ENCODE measurements at places on chromosomes 3 and 15.

DNA sequence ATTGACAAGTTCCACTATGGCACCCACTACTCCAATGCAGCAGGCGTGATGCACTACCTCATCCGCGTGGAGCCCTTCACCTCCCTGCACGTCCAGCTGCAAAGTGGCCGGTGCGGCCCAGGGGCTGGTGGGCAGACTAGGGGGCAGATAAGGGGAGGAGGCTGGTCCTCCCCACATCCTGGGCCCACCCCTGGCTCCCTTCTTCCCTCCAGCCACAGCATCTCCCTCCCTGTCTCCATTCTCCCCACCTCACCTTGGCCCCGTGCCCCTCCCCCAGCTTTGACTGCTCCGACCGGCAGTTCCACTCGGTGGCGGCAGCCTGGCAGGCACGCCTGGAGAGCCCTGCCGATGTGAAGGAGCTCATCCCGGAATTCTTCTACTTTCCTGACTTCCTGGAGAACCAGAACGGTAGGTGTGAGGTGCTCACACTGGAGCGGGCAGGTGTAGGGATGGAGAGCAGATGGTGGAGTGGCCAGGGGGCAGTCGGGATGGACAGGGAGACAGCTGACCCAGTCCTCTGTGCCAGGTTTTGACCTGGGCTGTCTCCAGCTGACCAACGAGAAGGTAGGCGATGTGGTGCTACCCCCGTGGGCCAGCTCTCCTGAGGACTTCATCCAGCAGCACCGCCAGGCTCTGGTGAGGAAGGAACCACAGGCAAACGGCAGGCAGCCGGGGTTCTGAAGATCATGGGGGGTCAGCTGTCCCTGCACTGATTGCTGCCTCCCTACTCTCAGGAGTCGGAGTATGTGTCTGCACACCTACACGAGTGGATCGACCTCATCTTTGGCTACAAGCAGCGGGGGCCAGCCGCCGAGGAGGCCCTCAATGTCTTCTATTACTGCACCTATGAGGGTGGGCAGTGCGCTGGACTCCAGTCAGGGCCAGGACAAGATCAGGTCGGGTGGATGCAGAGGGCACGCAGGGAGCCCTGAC, 26.0 kb downstream of the NBEAL2 start:
- no peak for DNase-seq

- no peak for DNase-seq
Measured at GRCh38 chr3:30986551-30986950, 92.1 kb upstream of the GADL1 start.

DNA sequence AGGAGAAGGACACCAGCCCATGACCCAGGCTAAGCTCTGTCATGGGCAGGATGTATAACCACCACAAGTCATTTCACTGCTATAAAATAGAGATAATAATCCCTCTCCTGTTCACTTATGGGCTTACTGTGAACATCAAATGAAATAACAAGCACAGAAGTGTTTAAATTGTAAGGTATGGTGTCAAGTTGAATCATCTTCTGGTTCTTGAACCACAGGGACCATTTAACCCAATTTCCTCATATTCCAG, 44.3 kb upstream of the TLE3 start:
- no peak for DNase-seq

DNA sequence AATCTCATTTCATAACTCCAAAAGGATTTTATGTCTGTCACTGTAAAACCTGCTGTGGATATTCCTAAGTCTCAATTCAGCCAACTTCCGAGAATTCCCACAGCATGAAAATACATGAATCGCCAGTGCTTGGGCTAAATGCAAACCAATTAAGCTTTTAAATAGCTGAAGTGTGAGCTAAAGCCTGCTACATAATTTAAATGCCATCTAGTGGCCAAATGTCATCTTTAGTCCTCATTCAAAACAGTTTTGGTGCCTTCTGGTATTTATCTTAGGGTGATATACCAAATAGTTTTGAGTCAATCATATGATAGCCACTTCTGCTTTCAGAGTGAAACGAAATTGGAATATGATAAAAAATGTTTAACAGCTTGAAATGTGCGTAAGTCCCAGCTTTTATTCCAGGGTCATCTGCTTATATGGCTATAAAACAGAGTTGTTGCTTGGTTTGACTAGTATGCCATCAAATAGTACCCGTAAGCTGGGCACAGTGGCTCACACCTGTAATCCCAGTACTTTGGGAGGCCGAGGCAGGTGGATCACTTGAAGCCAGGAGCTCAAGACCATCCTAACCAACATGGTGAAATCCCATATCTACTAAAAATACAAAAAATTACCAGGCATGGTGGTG, 41.8 kb upstream of the CCNL1 start:
- DNase-seq = peak; percentile 60

DNA sequence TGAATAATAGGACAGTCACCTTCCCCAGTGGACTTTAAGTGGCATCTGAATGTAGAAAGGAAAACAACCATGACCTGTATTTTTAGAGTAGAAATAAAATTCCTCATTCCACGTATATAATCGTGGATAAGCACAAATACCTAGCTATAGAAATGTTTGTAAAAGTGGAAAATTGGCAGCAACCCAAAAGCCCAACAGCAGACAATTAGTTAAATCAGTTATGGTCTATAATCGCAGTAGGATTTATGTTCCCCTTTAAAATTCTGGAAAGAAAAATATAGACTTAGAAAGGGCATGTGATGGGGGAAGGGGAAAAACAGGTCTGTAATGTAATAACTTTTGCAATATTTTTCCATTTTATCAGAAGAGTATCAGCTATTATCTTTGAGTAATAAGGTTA, 241.9 kb upstream of the ST8SIA2 start:
- no peak for DNase-seq

- no peak for DNase-seq
Measured at GRCh38 chr3:178597371-178597770, 61.1 kb downstream of the KCNMB2 start.

GRCh38 chr3:71339049-71339448, 244.5 kb downstream of the FOXP1 start:
- DNase-seq = no peak

- no peak for DNase-seq
Measured at GRCh38 chr3:46994801-46995731, 15.6 kb downstream of the NBEAL2 start.

DNA sequence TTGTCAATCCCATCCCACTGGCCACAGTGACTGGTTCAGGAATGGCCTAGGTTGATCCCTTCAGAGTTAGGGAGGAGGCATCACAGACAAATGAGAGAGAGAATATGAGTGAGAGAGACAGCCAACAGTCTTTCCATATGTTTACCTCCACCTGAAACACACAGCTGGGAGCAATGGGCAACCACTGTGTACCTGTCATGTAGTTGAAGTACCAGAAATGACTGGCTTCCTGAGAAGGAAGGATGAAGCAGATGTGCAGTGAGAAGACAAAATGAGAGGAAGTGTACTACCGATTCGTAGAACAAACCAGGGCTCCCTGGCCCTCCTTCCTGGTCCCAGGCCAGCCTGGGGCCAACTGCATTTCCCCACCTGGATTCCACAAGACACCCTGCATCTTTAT, 27.4 kb downstream of the SRGAP3 start:
- DNase-seq = no peak

GRCh38 chr15:101523560-101523940, 34.0 kb upstream of the PCSK6 start:
- no peak for DNase-seq

- DNase-seq = no peak
Measured at GRCh38 chr3:181948286-181948685, 236.6 kb downstream of the SOX2 start.

DNA sequence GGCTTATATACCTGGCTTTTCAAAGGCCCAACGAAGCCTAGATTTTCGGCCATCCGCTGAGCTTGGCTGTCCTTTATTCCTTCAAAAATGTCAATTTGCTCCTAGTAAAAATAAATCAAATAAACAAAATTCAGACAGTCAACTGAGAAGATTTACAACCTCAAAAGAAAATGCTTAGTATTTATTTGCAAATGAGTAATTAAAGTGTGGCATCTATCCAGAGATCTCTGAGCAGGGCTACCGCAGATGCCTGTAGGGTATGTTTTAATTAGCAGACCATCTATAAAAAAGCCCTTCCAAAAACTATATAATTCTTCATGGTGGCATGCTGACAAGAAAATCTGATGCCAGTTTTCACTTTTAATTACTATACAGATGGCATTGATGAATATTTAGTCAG, 136.2 kb downstream of the SUCLG2 start:
- DNase-seq = no peak

GRCh38 chr3:119294696-119295671, 801 bp downstream of the ARHGAP31 start:
- DNase-seq = peak; percentile 49

DNA sequence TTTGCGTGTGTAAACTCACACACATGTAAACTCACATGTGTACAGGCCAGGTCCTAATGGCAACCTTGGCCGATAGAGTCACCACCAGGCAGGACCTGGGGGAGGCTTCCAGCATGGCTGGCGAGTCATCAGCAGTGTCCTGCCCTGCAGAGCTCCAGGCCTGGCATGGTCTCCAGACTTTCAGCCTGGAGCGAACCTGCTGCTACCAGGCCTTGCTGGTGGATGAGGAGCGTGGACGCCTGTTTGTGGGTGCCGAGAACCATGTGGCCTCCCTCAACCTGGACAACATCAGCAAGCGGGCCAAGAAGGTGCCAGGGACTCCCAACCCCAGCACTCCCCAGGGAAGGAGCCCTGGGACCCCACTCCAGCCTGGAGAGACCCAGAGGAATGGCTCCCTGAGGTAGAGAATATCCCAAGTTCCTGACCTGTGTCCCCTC, 1.0 kb downstream of the SEMA3B start:
- DNase-seq = no peak

GRCh38 chr3:56889131-56889530, 87.4 kb upstream of the ARHGEF3 start:
- DNase-seq = no peak

GRCh38 chr3:183438735-183439134, 10.3 kb upstream of the MCF2L2 start:
- DNase-seq = peak; percentile 52

GRCh38 chr15:27845535-27846369, 253.4 kb downstream of the OCA2 start:
- no peak for DNase-seq

GRCh38 chr3:97960993-97961766, 11.1 kb downstream of the RIOX2 start:
- no peak for DNase-seq

DNA sequence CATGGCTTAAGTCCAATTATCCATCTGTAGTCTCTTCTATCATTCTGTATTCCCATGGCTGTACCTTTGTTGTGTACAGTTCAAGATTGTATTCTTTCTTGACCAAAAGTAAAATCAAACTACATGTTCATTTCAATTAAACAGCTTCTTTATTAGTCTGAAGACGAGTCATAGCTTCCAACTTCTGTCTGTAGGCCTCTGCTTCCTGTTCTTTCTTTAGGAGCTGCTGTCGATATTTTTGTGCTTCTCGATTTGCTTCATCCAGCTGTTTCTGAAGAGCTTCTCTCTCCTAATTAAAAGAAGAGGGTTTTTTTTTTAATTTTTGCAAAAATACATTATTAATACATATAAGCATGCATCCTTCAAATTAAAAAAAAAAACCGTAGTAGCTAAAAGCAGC, 13.0 kb upstream of the HDC start:
- no peak for DNase-seq

- no peak for DNase-seq
Measured at GRCh38 chr3:125266971-125267370, 54.4 kb upstream of the SLC12A8 start.

DNA sequence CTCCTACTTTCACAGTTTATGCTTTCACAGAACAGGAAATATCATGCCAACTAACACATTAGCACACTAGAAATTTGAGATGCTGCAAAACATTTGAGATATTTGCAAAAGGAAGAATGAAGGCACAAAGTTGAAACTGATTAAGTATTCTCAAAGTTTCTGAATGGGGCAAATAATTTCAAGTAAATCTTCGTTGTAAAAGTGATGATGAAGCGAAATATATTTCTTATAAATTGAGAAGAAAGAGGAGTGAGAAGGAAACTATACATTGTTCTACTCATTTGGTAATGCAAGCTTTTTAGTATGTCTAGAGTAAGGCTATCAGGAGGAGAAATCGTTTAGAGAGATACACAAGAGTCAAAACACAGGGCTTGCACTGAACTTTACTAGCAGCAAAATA, 24.3 kb upstream of the LSAMP start:
- DNase-seq = no peak

GRCh38 chr15:91104111-91104510, 4.1 kb downstream of the SV2B start:
- DNase-seq = no peak

GRCh38 chr3:143627336-143627735, 220.9 kb downstream of the SLC9A9 start:
- no peak for DNase-seq

GRCh38 chr15:61404567-61404966, 175.5 kb upstream of the RORA start:
- DNase-seq = no peak

- DNase-seq = no peak
Measured at GRCh38 chr15:93085692-93086091, 3.3 kb downstream of the RGMA start.

DNA sequence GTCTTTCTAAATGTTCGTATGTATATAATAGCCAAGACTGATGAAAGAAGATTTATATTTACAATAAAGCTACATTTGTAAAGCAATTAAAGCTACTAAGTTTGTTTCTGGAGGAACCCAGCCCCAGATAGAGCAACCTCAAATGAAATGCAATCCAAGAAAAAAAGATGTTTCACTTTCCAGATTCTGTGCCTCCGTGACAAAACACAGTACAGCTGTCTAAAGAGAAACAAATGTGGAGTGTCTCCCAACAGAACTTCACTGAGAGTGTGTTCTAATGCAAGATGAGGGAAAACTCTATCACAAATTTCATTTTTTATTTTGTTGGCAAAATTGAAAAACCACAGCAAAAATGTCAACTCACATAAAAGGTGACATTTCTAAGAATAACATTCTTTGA, 317.0 kb downstream of the OCA2 start:
- no peak for DNase-seq

DNA sequence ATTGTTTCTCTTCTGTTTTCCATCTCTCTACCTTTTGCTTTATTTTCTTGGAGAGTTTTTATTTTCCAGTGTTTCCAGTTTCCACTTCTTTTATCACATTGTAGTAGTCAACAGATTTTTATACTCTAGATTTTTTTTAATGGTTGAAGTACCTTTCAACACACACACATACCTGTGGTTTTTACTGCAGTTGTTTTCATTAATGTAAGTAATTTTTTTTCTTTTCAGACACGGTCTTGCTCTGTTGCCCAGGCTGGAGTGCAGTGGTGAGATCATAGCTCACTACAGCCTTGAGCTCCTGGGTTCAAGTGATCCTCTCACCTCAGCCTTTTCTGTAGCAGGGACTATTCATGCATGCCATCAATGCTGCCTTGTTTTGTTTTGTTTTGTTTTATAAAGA, 472.5 kb upstream of the SGO1 start:
- DNase-seq = no peak
